ENCODE measurements at places on chromosomes 16 and 17.

GRCh38 chr17:53106886-53107285 lies 715.8 kb upstream of the KIF2B start:
- no peak for DNase-seq

DNA sequence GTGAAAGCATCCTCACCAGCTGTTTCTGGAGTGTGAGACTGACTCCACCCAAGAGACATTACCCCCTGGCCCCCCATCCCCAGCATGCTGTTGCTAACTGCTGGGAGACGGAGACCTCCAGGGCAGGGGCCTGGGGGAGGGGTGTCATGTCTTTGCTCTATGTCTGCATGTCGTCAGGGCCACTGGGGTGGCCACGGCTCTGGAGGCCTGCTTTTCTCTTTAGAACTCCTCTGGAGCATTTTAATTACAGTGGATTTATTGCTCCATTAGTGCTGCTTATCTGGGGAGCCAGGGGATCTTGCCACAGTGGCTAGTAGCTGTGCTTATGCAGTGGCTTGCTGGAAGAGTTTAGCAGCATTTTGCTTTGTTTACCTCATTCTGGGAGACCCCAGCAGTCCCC lies 32.3 kb downstream of the CLEC16A start:
- DNase-seq: no peak

GRCh38 chr17:64546716-64547115 lies 39.9 kb downstream of the CEP95 start:
- no peak for DNase-seq

GRCh38 chr17:56451629-56452028 lies 141.9 kb upstream of the NOG start:
- DNase-seq: no peak

DNA sequence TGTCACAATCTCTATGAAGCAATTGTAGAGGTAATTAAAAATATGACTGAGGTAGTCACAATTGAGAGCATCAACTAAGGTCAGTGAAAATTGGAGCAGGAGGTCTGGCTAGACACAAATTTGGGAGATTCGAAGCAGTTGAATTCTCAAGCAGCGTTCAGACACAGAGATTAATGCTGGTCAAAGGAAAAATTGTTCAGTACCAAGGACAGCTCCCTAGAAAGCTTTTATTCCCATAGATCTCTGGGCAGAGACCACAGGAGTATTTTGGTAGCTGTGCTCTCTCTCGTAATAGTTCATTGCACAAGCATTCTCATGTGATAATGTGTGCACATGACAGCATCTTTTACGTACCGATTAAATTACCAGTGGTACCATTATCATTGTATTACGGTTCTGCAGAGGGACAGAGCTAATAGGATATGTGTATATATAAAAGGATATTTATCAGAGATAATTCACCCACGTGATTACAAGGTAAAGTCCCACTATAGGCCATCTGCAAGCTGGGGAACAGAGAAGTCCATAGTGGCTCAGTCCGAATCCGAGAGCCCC lies 387.5 kb upstream of the HSBP1 start:
- DNase-seq: no peak

DNA sequence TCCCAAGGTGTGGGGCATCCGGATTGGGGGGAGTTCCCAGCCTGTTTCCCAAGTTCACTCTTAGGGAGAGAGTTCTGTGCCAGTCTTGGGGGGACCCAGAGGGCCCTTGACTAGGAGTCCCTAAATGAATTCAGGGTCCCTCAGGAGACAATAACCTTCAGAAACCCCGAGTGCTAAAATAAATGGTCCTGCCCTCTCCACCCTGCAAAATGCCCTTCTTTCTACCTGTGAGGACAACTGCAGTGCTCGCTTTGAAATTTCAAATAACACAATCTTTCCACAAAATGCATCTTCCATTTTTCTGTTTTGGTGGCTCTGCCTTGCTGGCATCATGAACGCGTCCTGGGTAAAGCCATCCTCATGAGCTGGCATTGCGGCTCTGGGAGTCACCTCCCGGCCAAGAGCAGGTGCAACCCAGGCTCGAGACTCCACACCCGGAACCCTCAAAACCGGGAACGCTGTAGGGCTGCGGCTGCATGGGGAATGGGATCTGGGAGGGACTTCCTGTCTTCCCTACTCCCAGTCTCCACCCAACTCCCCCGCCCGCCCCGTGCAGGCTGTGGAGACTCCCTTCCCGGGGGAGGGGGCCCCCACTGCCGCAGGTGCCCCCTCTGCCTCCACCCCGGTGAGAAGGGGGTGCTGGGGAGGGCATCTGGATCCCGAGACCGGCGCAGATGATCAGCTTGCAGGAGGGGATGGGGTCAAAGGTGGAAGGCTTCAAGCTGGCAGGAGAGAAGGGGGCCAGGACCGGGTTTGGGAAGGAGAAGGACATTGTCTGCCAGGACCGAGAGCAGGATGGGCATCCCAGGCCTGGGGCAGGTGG lies at the start of gene ZNF205:
ZNF205 (plus strand) TSS at position 529 of the 823 bp plus-strand sequence. CDS start 845 bp downstream, outside the sequence.
- no peak for DNase-seq

DNA sequence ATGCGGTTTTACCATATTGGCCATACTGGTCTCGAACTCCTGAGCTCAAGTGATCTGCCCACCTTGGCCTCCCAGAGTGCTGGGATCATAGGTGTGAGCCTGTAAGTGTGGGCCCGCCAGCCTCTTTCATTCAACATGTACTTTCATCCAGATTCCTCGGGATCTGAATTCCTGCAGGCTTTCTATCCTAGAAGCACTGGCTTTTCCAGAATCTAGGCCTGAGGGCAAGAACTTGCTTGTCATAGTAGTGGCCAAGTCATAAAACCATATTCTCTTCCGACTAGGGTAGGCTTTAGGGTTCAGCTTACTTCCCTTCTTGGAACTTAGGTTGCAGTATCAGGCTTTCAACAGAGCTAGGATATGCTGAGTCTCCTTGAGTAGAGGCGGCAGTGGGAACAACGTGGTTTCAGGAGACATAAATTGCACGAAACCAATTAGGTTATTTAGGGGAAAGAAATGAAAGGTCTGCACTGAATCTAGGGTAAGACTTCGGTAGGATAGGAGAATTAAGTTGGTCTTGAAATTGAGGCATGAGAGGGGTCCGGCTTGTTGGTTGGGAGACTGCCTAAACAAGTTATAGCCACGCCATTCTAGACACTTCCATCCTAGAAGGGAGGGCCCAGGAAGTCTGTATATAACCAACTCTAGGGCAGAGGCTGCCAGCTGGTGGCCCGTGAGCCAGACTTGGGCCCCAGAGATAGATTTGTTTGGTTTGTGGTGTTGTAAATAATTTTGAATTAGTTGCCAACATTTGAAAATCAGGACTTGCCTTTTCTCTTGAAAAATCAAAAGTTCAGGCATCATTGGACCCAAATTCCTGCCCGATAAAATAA lies 15.6 kb downstream of the SLC7A6 start:
- no peak for DNase-seq

GRCh38 chr16:1150511-1150982 lies 2.4 kb upstream of the CACNA1H start:
- no peak for DNase-seq

DNA sequence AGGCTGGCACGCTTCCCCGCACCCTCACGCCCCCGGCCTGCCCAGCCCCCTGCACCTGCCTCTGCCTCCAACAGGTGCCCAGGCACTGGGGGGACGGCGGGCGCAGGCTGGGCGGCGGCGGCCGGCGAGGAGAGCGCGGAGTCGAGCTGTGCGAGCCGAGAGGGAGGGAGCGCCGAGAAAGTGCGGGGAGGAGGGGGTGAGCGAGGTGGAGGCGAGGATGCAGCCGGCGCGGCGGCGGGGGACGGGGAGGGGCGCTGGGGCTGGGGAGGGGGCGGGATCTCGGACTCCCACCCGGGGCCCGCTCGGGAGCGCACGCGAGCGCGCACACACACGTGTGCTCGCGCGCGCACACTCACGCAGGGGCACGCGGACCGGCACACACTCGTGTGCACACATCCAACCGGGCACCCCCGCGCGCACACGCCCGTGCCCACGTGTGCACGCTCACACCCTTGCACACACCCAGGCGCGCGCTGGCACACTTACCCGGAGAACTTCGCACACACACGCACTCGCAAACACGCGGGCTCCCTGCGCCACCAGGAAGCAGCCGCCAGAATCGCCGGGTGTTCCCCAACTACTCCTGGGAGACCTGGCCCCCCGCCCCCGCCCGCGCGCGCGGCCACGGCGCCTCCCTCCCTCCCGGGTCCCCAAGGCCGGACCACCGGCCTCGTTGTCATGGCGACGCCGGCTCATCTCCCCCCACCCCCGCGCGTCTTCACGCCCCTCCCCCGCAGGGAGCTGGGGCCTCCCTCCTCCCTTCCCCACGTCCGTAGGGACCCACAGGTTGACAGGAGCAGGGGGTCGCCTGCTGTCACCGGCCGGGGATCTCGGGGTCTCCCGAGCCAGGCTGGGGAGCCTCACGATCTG lies at the start of gene DOC2A:
DOC2A (minus strand) TSS at position 184 of the 870 bp plus-strand sequence. CDS start 805 bp downstream, outside the sequence.
- no peak for DNase-seq

- no peak for DNase-seq
Measured at GRCh38 chr17:19372439-19372838, 5.9 kb upstream of the MAPK7 start.

- DNase-seq: no peak
Measured at GRCh38 chr17:44983563-44983962, 15.5 kb upstream of the C1QL1 start.

DNA sequence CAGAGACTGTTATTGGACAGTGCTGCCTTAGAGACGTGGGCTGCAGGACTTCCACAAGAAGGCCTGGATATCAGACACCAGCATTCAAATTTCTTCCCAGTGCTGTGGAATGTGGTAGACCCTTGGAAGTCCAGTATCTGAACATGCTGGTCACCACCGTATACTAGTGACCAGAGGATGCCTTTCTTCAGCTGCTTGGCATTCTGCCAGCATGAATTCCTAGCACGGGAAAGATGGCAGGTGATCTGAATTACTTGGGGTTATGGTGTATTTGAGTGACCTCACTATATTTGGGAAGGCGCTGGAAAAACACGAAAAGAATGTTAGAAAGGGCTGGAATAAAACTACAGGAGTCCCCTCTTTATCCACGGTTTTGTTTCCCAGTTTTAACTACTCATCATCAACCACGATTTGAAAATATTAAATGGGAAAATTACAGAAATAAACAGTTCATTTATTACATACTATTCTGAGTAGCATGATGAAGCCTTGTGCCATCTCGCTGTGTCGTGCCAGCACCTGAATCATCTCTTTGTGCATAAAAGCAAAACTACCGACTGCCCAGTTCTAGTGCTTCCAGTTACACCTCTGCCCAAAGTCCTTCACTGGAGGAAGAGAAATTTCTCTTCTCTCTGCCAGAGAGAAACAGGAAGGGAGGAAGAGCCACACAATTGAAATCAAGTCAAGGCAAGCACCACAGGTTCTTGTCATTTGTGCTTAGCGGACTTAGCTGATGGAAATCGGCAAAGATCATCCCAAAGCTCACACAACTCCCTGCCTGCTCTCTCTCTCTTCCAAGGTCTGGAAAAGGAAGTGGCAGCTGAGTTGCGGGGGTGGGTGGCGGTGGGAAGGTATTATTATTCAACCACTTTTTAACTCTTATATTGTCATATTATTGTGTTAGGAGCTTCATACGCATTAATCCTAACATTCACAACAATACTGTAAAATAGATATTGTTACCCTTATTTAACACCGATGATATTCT lies 1.4 kb upstream of the CHST4 start:
- no peak for DNase-seq

- no peak for DNase-seq
Measured at GRCh38 chr17:2750721-2751120, 1.3 kb upstream of the CCDC92B start.

- no peak for DNase-seq
Measured at GRCh38 chr16:8717892-8718415, 43.5 kb downstream of the ABAT start.

Data from CD8-positive, alpha-beta T cell (primary cell).